Ecto neural progenitor cell (in vitro differentiated cells): ENCODE measurements at places on chromosomes 2 and 18.

DNA sequence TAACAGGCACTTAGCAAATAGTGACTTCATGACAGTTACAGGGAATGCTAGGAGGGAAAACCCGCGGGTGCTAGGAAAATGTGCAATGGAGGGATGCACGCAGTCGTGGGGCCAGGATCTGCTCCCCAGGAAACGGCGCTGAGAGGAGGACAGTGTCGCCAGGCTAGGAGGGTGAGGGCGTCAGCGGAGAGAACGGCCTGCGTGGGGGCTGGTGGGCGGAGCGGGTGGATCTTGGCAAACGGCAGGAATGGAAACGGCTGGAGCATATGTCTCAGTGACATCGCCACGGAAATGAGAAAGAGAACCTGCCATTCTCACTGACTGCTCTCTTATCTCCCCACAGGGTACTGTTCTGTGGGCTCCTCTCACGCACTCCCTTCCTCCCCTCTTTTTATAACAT lies 478.5 kb upstream of the ID2 start:
- DNase-seq: no peak

DNA sequence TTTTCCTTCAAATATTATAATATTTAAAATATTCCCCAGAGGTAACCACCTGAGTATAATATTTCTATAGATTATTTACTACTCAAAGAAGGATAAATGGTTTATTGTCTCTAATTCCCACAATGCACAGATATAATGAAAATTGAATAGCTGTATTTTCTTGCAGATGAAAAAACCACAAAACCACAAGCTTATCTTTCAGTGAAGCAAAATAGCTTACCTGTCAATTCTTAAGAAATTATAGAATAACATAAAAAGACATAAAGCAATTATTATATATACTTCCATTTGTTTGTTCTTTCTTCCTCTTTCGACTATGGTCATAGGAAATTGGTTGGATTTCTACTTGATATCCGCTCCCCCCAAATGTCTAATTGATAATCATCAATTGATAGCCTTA lies 98.8 kb downstream of the BARD1 start:
- DNase-seq: no peak

DNA sequence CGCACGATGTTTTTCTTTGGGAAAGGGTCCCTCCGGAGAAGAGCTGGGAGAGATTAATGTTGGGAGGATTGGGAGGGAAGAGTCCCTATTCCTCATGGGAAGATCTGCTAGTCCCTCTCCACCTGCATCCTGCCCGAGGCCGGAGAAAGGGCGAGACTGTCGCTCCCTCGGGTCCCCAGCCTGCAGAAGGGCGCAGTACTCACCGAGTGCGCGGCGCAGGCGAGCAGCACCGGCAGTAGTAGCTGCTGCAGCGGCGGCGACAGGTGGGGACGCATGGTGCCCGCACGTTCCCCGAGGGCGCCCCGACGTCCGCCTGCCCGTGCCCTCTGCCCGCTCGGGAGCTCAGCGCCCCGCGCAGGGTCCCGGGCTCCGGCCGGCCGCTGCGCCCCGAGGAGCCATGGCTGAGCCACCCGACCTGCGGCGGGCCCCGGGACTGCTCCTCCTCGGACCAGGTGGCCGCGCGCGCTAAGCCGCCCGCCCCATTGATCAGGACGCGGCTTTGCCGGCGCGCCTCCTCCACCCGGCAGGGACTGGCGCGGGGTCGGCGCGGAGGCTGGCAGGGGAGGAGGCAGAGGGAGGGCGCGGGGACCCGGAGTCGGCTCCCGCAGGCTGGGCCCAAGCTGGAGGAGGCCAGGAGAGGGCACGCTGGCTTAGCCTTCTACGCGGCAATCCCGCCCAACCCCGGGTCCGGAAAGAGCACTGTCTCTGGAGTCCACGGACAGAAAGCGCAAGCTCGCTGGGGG lies at the start of gene SCTR:
SCTR (minus strand) TSS at position 532 of the 743 bp plus-strand sequence; CDS start at position 275, 257 bp downstream.
- DNase-seq: peak; percentile 72

GRCh38 chr2:155518094-155518493 lies 814.4 kb downstream of the NR4A2 start:
- DNase-seq: no peak

DNA sequence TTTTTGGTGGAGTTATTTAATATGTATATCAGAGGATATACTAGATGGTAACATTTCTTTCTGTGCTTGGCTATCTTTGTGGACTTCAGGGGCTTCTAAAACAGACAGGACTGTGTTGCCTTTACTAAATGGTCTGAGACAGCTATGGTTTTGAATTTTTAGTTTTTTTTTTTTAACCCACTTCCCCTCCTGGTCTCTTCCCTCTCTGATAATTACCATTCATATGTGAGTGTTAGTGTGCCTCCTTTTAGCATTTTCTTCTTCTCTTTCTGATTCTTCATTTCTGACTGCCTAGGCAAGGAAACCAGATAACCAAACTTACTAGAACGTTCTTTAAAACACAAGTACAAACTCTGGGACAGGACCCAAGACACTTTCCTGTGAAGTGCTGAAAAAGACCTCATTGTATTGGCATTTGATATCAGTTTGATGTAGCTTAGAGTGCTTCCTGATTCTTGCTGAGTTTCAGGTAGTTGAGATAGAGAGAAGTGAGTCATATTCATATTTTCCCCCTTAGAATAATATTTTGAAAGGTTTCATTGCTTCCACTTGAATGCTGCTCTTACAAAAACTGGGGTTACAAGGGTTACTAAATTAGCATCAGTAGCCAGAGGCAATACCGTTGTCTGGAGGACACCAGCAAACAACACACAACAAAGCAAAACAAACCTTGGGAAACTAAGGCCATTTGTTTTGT lies 52.7 kb downstream of the SMAD4 start:
- no peak for DNase-seq

DNA sequence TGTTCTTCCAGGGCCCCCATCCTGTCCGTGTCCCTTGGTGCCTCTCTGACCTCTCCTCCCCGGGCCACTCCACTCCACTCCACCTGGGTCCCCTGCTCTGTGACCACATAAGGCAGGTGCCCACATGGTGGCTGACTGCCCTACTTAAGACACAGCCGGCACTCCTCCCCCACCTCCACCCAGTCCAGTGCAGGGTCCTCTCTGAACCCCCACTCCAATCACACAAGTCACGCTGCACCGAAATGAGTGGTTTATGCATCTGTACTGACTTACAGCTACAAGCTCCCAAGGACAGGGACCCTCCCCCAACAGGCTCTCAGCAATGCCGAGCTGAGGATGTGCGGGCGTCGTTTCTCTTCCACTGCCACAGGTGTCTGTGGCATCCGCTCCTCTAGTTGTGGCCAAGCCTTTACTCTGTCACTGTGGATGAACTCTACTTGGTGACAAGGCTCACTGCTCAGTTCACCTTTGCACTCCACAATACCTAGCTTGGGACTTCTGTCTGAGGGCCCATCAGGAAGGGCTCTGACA lies 48.3 kb downstream of the TFCP2L1 start:
- no peak for DNase-seq

DNA sequence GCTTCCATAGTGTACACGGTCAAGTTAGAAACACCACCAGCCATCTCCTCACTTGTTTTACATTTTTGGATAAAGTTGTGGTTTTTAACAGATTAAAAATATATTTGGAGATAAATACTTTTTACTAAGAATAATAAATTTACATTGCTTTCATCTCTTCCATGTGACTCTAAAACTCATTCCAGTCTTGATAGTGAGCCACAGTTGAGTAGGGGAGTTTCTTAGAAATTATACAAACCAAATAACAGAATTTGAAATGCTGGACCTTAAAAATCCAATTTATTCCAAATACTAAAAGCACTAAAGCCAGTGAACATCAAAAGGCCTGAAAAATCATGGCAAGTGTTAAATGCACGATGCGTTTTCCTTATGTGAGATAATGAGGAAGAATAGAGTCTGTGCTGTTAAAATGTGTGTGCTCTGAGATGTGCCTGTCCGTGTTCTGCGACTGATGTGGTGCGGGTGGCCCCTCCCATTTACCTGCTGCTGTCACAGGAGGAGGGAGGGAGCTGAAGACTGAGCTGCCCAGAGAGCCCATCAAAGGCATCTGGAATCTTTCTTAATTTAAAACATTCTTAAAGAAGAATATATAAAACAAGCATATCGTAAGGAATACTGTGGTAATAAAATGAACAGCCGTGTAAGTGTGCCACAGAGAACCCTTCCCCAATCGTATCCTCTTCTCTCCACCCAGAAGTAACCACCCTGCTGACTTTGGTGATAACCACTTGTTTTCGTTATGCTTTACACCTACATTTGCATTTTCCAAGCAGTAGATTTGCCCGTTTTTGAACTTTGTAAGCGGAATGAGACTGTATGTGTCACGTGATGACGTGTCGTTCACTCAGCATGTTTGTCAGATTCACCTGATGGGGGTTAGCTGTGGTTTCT lies 57.0 kb upstream of the TXNDC2 start:
- DNase-seq: no peak

DNA sequence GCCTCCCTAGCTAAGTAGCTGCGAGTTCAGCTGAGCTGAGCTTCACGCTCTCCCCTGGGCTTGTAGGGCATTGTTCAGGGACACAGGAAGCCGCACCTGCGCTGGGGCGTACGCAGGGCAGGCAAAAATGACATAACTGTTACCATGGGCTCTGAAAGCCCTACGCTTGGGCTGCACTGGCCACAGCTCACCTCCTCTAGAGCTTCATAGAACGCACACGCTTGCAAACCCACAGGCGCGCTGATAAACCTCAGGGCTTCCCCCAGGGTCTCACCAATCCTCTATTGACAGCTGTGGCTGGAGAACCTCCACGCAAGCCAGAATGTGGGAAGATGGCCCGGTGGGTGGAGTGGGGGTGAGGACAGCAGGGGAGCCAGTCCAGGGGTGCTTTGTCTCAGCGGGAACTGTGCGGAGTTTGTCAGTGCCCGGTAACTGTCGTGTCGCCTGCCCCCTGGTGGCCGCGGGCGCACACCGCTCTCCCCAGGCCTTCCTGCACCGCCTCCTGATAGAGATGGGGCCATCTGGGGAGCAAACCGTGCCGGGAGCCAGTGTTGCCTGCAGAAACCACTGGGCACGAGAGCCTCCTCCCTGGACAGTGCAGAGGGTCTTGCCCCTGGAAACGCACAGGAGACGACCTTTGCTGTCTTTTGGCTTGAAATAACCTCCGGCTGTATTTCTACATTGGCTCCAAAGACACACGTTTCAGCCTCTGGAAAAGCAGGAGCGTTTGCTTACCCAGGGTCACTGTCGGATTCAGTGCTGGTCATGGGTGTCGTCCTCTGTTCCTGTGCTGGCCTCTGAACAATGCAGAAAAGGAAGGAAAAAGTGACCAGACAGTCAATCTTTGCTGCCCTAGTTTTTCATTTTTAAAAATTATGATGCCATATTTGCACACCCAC lies 17.0 kb upstream of the CIDEA start:
- peak; percentile 88 for DNase-seq

- no peak for DNase-seq
These were observed 189.0 kb upstream of the CTAGE1 start for GRCh38 chr18:22606563-22607283.

GRCh38 chr2:100730290-100730868 lies 89.6 kb upstream of the NPAS2 start:
- DNase-seq: peak; percentile 61

DNA sequence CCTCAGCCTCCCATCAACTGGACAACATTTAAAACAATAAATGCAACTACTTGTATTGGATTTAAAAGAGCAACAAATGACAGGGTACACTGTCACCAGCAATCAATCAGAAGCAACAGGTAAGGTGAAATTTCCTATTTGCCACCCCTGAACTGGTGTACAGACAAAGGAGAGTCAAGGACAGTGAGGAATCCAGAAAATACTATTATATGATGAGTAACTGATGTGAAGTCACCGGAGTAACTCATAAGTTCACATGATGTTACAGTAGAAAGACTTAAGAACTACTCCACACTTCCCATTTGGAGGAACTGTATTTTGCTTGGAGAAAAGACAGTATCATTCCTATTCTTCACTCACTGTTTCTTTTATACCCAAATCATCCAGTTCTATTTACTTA lies 4.1 kb upstream of the STAT1 start:
- DNase-seq: no peak

DNA sequence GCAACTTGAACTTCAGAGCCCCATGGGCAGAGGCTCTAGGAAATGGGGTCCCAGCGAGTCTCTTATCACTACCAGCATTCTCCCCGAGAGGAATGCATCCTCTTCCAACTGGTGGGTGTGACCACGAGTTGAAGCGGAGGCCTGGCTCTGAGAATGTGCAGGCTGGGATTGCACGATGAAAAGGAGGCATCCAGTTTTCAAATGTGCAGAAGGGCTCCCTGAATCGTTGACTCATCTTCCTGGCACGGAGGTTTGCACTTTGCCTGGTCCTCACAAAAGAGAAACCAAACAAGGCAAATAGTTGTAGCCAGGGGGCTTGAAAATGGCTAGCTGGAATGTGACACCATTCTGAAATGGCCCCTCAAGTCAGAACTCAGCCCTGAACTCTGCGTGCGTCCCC lies 216.7 kb downstream of the GLI2 start:
- DNase-seq: no peak

DNA sequence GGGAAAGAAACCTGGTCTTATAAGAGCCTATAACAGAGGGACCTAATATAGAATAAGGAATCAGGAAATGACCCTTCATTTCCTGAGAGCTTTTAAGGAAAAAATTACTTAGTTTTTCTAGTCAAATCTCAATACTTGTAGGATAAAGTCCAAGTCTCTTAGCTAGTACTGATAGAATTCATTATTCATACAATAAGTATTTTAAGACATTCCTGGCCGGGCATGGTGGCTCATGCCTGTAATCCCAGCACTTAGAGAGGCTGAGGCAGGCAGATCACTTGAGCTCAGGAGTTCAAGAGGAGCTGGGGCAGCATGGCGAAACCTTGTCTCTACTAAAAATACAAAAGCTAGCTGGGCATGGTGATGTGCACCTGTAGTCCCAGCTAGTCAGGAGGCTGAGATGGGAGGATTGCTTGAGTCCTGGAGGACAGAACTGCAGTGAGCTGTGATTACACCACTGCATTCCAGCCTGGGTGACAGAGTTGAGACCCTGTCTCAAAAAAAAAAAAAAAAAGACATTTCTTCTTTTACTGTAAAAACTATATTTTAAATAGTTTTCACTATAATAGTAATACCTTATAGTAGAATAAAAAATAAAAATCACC lies 3.2 kb downstream of the RAB3GAP1 start:
- DNase-seq: no peak

- DNase-seq: no peak
These were observed 273.8 kb downstream of the AGPS start for GRCh38 chr2:177666408-177666807.

- DNase-seq: no peak
These were observed 53.3 kb upstream of the NFU1 start for GRCh38 chr2:69490486-69490885.

- peak; percentile 48 for DNase-seq
These were observed 115.5 kb downstream of the TWIST2 start for GRCh38 chr2:238963161-238963970.

DNA sequence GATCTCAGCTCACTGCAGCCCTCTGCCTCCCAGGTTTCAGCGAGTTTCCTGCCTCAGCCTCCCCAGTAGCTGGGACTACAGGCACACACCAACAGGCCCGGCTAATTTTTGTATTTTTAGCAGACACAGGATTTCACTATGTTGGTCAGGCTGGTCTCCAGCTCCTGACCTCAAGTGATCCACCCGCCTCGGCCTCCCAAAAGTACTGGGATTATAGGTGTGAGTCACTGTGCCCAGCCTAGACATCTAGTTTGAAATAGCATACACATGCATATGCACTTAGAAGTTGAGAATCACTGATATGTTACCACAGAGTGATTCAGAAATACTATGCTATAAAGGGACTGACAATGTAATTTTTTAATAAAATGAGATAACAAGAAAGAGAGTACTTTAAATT lies 69.8 kb upstream of the CDKL4 start:
- DNase-seq: no peak
